Amniotic epithelial cell (primary cell): ENCODE measurements at places on chromosomes 16 and 17.

DNA sequence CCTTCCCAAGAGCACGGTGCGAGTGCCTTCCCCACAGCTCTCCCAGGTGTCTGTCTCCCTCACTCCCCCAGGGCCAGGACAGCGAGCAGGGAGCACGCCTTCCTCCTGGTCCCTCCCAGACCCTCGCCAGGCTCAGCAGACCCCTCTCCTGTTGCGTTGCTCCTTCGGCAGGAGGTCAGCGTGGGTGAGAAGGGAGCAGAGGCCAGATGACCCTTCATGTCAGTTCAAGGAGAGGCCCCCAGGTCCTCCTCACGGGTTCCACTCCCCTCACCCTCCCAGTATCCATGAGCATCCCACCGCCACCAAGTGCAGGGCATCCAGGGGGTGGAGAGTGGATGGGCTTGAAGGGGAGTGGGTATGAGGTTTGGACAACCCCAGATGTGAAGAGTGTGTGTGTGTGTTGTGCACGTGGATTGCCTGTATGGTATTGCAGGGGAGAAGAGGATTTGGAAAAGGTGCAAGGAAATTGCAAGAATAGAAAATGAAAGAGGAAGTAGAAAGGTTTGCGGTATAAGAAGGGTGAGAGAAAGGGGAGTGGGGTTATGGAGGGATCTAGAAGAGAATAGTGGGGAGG, 17.7 kb downstream of the SGCA start:
- DNase-seq: no peak

DNA sequence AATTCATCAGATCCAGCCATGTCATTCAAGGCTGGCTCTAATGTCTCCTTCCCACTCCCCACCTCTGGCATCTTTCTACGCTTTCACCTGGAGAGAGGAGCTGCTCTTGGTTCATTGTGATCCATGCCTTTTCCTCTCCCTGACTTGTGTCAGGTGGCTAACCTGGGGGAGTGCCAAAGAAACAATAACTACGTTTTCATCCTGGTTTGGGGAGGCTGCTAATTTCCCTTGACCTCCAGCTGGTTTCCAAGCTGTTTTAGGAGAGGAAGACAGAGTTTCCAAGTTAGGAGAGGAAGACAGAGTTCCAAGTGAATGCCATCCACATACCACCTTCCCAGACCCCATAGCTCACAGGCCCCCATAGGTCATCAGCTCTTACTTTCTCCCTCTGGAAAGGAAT, 40.0 kb upstream of the HLF start:
- no peak for DNase-seq

DNA sequence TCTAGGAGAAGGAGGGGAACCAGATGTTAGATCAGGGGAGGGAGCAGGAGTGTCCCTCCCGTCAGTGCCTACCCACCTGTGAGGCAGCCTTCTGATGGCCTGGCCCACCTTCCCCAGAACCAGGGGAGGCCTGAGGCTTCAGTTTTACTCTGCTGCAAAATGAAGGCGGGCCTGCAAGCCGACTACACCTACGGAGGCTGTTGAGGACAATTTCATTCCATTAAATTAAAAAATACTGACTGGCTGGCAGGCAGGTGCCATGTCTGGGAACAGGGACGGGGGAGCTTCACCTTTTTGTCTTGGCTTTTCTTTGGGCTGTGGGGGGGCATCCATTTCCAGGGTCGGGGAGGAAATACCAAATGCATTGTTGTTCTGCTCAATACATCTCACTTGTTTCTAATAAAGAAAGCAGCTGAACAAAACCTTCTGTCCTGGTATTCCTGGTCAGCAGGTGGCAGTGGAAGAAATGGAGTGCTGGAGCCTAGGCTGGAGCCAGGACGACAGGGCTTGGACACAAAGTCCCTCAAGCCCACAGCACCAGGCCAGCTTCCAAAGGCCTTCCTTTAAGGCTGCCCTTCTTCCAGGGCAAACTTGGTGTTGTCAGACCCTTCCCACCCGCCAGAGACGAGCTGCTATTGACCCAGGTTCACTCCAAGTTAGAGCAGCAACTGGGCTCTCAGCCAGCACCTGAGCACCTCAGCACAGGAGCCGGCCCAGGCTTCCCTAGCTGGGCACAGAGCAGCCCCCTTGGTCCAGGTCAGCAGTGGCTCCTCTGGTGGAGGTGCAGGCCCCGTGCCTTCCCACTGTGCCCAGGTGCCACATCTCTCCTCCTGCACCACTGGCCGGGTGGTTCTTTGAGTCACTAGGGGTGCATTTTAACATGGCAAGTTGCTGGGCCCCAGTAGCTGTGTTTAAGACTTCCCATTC, 23.5 kb downstream of the PLCD3 start:
- no peak for DNase-seq

DNA sequence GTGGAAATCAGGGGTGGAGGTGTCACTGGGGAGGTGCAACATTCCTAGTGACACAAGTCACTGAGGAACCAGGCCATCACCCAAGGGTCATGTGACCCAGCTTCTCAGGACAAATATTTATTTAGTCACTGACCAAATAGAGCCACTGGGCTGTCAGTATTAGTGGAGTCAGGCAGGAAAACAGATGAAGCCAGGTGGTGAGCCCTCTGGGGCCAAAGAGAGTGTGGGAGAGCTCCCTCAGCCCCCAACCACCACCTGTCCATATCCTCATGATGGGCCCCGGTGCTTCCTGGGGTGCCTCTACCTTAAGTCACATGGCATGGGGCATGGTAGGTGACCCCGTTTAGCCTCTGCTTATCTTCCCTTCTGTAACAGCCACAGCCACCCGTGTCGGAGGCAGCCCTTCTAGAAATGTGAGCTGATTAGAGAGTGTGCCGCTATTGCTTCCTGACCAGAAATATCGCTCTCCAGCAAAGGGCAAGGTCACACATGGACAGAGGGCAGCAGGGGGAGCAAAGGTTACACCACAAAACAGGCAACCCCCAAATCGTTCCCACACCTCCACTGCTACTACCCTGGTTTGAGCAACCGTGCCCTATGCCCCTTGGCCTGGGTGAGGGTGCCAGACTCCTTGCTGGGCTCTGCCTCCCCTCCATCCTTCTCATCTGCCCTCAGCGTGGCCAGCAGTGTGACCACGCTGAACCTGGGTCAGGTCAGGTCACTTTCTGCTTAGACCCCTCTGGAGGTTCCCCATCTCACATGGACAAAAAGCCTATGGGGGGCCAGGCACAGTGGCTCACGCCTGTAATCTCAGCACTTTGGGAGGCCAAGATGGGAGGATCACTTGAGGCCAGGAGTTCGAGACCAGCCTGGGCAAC, 8.6 kb upstream of the AKTIP start:
- no peak for DNase-seq

DNA sequence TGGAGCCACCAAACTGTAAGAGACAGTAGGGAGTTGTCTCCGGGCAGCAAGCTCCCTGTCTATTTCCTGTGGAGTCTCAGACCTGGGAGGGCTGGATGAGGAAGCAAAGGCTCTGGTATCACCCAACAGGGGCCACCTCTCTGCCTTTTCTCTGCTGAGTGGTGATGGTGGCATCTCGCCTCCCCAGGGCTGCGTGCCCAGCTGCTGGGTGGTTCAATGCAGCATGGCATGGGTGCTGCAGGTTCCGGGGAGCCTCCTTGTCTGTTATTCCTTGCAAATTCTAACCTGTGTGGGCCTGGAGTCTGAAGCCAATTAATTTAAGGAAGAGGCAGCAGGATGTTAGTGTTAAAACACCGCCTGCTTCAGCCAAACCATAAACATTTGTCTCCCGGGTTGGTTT, 78.2 kb downstream of the CCDC182 start:
- no peak for DNase-seq

GRCh38 chr17:77147357-77147801, 6.6 kb downstream of the SEC14L1 start:
- DNase-seq: no peak

- no peak for DNase-seq
Observed at GRCh38 chr17:73738751-73739575, 94.7 kb upstream of the SDK2 start.

- DNase-seq: no peak
Observed at GRCh38 chr16:77143364-77143763, 47.6 kb upstream of the MON1B start.

DNA sequence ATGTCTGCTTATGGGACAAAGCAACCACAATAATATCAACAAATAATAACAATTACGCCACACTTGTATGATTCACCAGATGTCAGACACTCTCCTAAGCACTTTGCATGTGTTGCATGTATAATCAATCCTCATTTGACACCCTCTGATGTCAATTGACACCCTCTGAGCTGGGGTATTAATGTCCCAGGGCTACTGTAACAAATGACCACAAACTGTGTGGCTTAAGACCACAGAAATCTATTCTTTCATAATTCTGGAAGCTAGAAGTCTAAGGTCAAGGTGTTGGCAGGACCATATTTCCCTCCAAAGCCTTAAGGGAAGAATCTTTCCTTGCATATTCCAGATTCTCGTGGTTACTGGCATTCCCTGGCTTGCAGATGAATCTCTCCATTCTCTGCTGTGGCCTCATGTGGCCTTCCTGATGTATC, 112.7 kb downstream of the NPIPB5 start:
- peak; percentile 37 for DNase-seq

DNA sequence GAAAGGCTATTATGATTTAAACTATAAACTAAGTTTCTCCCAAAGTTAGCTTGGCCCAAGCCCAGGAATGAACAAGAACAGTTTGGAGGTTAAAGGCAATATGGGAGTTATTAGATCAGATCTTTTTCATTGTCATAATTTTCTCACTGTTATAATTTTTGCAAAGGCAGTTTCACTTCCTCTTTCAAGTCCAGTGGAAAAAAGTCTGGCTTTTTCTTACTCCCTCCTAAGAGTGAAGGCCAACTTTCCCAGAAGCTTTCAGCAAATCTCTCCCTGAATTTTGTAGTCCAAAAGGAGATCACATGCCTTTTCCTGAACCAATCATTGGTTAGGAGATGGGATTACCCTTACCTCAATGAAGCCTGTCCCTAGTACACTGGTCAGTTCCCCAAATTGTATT, 9.1 kb upstream of the BLMH start:
- no peak for DNase-seq

DNA sequence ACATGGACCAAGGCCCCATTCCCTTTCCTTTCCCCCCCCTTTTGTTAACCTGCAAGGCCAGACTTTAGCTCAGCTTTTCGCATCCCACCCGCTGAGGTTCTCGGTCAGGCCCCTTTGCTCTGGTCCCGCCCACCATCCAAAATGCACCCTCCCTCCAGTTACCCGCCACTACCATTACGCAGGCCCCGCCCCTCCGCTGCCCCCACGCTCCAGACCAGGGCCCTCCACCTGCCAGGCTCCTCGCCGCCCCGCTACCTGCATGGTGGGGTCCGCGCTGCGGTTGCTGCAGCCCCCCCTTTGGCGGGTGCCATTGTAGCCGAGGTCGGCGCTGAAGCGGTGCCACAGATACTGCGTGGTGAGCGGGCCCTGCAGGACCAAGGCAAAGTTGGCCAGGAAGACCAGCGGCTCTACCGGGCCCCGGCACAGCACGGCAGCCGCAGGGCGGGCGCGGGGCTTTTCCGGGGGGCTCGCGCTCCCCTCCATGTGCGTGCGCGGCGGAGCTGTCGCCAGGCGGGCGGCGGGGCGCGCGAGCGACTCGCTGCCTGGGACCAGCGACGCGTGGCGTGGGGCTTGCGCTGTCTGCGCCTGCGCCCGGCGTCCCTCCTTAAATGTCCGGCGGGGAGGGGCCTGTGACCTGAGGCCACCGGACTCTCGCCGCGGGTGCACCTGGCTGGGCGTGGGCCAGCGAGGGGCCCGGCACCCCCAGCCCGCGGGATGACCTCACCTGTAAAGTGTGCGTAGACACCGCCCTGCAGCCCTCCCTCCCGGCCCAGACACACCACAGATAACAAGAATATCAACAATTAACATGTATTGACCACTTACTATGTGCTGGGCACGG, at the start of gene SLC46A1:
Gene SLC46A1 (minus strand): TSS at position 581 of the 841 bp plus-strand sequence. CDS start 98 bp downstream, at position 483.
- DNase-seq: no peak

GRCh38 chr16:88977018-88977811, at the start of gene CBFA2T3:
TSS of gene CBFA2T3 (minus strand) at chr16:88977207. CDS start at chr16:88976807, 400 bp downstream.
- no peak for DNase-seq

DNA sequence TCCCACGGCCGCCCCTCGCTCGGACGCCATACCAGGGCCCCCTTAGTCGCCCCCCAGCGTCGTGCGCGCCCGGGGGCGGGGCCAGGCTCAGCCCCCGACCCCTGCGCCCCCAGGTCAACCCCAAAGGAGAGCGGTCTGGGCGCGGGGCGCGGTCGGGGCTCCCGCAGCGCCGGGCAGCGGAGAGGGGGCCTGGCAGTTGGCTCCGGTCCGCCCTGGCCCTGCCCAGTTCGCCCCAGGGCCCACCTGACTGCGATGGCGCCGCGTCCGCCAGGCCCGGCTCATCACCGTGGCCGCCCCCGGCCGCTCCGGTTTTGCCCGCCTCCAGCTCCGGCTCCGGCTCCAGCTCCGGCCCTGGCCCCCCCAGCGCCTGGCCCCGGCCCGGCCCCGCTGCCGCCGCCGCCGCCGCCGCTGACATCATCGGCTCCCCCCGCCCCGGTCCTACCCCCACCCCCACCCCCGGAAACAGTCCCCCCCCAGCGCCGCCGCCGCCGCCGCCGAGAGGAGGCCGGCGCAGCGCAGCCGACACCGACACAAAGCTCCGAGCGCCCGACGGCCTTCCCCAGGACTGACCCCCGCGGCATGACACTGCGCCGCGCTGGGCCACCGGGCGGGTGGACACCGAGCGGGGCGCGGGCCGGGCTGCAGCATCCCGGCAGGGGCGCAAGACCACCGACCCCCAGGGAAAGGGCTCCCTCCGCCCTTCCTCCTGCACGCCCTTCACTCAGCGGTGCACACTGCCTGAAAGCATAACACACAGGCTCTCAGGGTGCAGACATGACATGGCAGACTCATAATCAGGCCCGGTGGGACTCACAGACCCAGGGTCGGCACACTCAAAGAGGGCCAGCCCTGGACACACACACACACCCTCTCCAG, at the start of gene ZBTB4:
Gene ZBTB4 (minus strand): TSS at position 419 of the 876 bp plus-strand sequence. CDS start 12,830 bp downstream, outside the sequence.
- DNase-seq: no peak
